H1 (cell line): ENCODE measurements at places on chromosomes 16 and 17. TPM values are rescaled to one million over a fixed set of nuclear protein-coding genes. Genes with fewer than 3 reads are reported as not detected.

The EEF2K gene
- 30.2 and 30.5 TPM in 2 replicates for total RNA-seq

The PMFBP1 gene
- total RNA-seq = 1.2 and 1.6 TPM in 2 replicates

The KRTAP17-1 gene
- not detected in 2 replicates for total RNA-seq

The ERCC4 gene
- total RNA-seq = 13.0 and 13.2 TPM in 2 replicates

The COQ9 gene
- total RNA-seq = 31.7 and 33.3 TPM in 2 replicates

The RHBDF1 gene
- 32.5 and 37.4 TPM in 2 replicates for total RNA-seq

DNA sequence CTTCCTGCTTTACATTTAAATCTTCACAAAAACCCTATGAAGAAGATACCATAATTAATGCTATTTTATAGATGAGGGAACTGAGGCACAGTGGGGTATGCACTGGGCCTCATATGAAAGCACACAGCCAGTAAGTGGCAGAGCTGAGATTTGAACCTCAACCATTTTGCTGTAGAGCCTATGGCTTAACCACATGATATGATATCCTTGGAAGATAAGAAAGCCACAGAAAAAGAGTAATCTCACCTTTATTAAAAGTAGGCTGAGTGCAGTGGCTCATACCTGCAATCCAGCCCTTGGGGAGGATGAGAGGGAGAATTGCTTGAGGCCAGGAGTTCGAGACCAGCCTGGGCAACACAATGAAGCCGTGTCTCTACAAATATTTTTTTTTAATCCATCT, 15.0 kb upstream of the TOB1 start:
- no peak overlapping the region for H3K27ac ChIP-seq
- H3K4me3 ChIP-seq = no peak overlapping the region
- no peaks in the 10 kb centered on the region for H3K27me3 ChIP-seq
- no peaks in the 10 kb centered on the region for H3K36me3 ChIP-seq
- no peaks in the 10 kb centered on the region for H3K4me1 ChIP-seq

DNA sequence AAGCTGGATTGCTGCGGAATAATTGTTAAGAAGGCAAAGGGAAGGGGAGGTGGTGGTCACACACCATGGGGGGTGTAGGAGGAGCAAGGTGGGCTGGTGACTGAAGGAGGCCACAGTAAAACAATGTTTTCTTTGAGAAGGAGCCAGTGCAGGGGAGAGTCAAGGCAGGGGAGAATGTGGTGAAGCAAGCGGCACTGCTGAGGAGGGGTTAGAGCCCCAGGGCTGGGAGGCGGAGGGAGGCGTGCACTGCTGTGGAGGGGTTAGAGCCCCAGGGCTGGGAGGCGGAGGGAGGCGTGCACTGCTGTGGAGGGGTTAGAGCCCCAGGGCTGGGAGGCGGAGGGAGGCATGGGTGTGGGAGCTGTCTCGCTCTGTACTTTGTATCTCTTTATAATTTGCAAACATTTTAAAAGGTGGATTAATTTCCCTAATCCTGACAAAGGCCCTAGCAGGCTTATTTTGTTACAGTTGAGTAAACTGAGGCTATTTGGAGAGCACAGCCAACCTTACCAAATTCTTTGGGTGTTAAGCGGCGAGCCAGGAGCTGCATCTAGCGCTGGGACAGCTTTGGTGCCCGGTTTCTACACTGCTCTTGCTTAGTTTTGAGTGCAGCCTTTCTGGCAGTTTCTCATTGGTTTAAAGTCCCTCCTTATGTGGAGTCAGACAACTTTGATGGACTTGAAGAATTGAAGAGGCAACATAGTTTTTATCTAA, 20.9 kb downstream of the RPTOR start:
- no peaks in the 10 kb centered on the region for H3K4me1 ChIP-seq
- DNase-seq = peak; percentile 55
- H3K27me3 ChIP-seq = peaks cover 46% of the 10 kb centered on the region
- H3K4me3 ChIP-seq = no peak overlapping the region

DNA sequence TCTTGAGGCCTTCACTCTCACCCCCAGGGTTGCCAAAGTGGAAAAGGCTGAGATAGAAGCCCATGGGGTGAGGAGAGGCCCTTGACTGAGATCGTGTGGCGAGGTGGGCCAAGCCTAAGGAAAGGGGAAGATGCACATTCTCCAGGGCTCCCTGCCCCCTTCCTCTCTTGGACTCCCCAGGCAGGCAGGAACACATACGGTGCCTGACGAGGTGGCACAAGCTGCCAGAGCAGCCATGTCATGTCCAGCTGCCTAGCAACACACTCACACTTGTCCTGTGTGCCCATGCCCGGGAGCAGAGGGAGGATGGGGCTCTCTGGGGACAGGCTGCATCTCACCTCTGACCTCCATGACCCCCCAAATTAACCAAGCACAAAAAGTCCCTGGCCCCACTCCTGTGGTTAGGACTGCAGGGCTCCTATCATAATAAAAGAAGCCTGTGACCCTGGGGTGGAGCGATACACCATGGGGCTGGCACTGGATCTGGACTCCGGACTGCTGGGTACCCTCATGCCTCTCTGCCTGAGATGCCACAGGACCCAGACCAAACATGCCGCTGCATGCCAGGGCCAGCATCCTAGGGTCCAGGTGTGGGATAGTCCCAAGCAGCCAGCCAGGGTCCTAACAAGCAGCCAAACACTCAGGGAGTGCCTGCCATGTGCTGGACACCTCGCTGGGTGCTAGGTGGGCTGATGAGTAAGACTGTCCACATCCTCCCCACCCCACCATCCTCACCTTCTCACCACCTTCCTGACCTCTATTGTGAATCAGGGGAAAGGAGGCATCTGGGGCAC, 2.6 kb downstream of the GIT1 start:
- no peak overlapping the region for H3K4me3 ChIP-seq
- DNase-seq = no peak
- H3K27me3 ChIP-seq = 0 out of 2 replicates have a peak, but pooled peaks cover 3% of the 10 kb centered on the region
- no peak overlapping the region for H3K27ac ChIP-seq
- peaks cover 37% of the 10 kb centered on the region for H3K4me1 ChIP-seq

DNA sequence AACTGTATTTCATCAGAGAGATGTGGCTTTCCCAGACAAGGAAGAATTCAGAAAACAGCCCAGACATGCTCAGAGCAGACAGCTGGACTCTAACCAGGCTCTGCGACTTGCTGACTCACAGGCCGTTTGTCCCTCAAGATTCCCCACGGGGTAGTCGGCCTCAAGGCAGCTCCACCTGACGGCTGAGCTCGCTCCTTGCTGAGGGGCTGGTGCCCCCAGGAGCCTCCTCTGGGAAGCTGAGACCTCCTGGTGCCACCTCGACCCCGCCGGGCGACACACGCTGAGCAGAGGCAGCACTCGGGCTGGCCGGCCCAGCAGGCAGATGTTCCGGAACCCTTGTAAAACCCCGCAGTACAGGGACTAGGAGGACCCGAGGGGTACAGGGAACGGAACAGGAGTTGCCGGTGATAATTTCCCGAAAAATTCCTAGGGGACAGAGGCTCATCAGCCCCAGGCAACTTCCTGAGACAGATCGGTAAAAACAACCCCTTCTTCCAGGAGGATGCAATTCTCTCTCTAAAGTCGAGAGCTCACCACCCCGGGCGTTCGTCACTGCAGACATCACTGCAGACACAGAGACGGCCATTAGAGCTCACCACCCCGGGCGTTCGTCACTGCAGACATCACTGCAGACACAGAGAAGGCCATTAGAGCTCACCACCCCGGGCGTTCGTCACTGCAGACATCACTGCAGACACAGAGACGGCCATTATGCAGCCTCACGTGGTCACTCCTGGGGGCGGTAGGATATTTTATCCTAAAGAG, 19.9 kb downstream of the RPH3AL start:
- H3K4me3 ChIP-seq = no peak overlapping the region
- DNase-seq = no peak

- no peak overlapping the region for H3K27ac ChIP-seq
- peaks cover 95% of the 10 kb centered on the region for H3K27me3 ChIP-seq
- no peak for DNase-seq
- H3K36me3 ChIP-seq = no peaks in the 10 kb centered on the region
These were observed 17.5 kb upstream of the CBX8 start for GRCh38 chr17:79814127-79814973.

DNA sequence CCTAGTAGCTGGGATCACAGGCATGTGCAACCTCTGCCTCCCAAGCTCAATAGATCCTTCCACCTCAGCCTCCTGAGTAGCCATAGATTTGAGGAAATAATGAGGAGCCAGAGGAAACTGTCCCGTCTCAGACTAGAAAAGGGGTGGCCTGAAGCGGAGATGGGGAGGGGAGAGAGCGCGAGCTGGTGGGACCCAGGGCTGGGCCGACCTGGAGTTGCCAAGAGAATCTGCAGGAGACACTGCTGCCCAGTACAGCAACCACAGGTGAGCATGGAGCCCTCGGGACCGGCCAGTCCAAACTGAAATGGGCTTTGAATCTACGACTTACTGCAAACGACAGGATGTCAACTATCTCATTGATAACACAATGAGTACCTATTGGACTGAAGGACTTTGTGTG, 24.3 kb downstream of the CD300A start:
- no peak overlapping the region for H3K27ac ChIP-seq
- no peaks in the 10 kb centered on the region for H3K36me3 ChIP-seq
- no peak for DNase-seq

DNA sequence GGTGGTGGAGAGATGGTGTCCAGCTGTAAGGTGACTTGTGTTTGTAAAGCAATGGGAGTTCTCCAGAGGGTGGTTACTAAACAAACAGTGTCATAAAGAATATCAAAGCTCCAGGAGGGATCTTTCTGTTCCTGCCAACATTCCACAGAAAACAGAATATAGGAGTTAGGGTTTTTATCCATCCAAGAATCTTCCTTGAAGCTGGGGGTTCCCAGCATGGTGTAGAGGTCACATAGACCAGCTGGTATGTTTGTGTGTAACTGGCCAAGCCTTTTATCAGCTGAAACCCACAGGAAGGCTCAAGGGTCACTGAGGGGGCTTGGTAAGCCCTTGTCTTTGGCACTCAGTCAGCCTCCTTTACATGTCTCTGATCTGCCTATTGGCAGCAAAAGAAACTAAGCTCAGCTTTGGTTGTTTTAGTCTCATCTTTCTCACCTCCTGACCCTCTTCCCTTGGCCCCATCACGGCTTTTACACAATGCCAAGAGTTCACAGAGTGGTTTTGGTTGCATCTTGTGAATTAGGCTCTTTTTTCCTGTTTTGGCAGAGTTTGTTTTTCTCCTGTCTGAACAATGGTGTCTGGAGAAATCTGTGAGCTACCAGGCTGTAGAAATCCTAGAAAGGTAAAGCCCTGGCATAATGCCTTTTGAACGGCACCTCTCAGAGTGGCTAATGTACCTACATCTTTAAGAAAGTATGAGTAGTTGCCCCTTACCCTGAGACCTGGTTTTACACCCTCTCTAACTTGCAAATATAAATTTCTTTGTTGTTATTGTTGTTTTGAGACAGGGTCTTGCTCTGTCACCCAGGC, 4.6 kb downstream of the CNTD1 start:
- H3K27ac ChIP-seq = no peak overlapping the region
- DNase-seq = no peak
- H3K36me3 ChIP-seq = no peaks in the 10 kb centered on the region; the same call in 1 of the 2 replicates
- no peaks in the 10 kb centered on the region for H3K4me1 ChIP-seq
- no peaks in the 10 kb centered on the region for H3K27me3 ChIP-seq

- no peak for DNase-seq
- no peak overlapping the region for H3K27ac ChIP-seq
- no peaks in the 10 kb centered on the region for H3K27me3 ChIP-seq
- no peaks in the 10 kb centered on the region for H3K4me1 ChIP-seq
- no peak overlapping the region for H3K4me3 ChIP-seq
These were observed 2.5 kb upstream of the HEATR9 start for GRCh38 chr17:35870906-35871819.

GRCh38 chr17:45403906-45404490, 28.7 kb downstream of the ARHGAP27 start:
- H3K36me3 ChIP-seq = no peaks in the 10 kb centered on the region
- no peak overlapping the region for H3K27ac ChIP-seq
- no peaks in the 10 kb centered on the region for H3K27me3 ChIP-seq
- no peak overlapping the region for H3K4me3 ChIP-seq

DNA sequence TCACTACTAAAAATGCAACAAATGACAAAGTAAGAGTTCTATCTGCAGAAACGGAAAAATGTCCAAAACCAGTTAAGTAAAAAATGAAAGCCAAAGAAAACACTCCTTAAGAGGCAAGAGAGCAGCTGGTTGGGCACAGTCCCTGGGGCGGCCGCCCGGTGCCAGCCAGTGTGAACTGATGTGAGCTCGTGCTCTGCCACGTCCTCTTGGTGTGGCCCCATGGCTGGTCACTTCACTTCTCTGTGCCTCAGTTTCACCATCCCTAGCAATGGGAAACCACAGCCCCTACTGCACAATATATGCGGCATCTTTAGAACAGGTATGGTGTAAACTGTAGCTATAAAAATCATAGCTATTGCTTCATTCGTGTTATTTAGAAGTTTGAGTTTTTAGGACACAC, 21.2 kb downstream of the USP36 start:
- H3K36me3 ChIP-seq = peaks cover 48% of the 10 kb centered on the region
- H3K4me1 ChIP-seq = no peaks in the 10 kb centered on the region
- DNase-seq = no peak
- no peak overlapping the region for H3K4me3 ChIP-seq

GRCh38 chr17:76645481-76645880, 1.9 kb upstream of the ST6GALNAC1 start:
- DNase-seq = no peak
- H3K27ac ChIP-seq = no peak overlapping the region
- H3K4me3 ChIP-seq = no peak overlapping the region
- no peaks in the 10 kb centered on the region for H3K27me3 ChIP-seq
- peaks cover 3% of the 10 kb centered on the region for H3K4me1 ChIP-seq
- H3K36me3 ChIP-seq = no peaks in the 10 kb centered on the region

GRCh38 chr16:383326-384051, 1.7 kb upstream of the PGAP6 start:
- H3K27me3 ChIP-seq = no peaks in the 10 kb centered on the region
- no peaks in the 10 kb centered on the region for H3K36me3 ChIP-seq
- H3K4me3 ChIP-seq = peak overlapping the region; percentile 59; the same call in 1 of the 2 replicates
- H3K4me1 ChIP-seq = peaks cover 19% of the 10 kb centered on the region

- no peaks in the 10 kb centered on the region for H3K4me1 ChIP-seq
- no peaks in the 10 kb centered on the region for H3K36me3 ChIP-seq
- no peak overlapping the region for H3K27ac ChIP-seq
- H3K27me3 ChIP-seq = no peaks in the 10 kb centered on the region
These were observed 2.1 kb upstream of the BAIAP2 start for GRCh38 chr17:81032641-81033480.
